ENCODE measurements at places on chromosomes 7 and 10.

GRCh38 chr7:134420424-134421125, 38.3 kb downstream of the AKR1B1 start:
- no peak for DNase-seq

DNA sequence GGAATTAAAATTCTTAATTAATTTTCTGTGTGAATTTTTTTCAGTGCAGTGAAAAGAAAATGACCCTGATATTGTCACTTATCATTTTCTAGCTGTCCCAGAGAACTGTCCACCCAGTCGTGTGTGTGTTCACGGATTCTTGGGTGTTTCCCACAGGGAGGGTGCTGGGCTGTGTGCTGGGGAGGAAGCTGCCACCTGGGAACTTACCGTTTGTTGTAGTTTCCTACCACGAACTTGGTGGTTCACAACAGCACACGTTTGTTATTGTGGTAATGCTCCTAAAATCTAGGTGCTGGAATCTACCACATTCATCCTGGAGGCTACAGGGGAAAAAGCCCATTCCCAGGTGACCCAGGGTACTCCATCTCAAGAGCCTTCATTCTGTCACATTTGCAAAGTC, 276.1 kb downstream of the GLRX3 start:
- no peak for DNase-seq

- DNase-seq = no peak
Measured at GRCh38 chr7:80412842-80413241, 99.0 kb downstream of the GNAT3 start.

DNA sequence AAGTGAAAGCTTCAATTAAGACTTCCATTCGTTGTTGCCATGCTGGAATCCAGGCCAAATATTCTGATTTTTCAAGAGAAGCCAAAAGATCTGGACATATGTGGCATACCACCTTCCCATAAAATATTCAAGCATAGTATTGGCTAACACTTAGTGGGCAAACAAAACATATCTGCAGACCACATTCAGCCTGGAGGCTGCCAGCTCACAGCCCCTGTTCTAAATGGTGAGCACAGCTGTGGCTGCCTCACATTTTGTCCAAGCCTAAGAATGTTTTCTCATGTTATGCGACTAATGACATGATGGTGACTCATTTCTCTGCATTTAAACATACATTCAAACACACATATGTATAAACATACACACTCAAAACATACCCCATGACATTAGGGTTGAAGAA, 10.6 kb upstream of the CALU start:
- DNase-seq = no peak

GRCh38 chr10:107814865-107815487, 650.5 kb upstream of the SORCS1 start:
- no peak for DNase-seq

DNA sequence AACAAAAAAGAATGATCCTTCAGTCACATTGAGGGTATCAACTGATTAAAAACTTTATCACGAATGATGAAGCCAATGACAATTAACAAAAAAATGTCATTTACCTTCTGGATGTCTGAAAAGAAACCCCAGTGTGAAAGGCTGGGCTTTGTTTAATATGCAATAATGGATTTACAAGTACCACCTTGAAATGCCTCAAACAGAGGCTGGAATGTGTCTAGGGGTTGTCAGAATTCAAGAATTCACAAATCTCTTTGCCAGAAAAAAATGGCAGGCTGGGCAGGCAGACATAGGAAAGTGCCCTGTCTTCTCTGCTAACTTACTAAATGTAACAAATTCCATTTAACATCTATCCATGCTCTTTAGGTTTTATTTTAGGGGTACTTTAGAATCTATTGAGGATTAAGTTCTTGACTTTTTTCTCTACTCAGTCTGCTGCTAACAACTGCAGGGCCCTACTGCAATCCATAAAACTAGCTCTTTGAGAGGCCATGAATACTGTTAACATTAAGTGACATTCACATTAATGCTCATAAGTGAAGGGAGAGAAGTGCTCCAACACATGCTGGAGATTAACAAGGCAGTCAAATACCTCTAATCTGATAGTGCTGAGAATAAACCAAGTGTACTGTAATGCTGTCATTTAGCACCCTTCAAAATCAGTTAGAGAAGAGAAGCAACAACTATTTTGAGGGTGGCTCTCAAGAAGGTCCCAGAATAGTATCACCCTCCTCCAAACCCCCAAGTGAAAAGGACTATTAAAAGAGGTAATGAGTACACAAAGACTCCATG, 43.1 kb upstream of the KCNIP2 start:
- DNase-seq = no peak

DNA sequence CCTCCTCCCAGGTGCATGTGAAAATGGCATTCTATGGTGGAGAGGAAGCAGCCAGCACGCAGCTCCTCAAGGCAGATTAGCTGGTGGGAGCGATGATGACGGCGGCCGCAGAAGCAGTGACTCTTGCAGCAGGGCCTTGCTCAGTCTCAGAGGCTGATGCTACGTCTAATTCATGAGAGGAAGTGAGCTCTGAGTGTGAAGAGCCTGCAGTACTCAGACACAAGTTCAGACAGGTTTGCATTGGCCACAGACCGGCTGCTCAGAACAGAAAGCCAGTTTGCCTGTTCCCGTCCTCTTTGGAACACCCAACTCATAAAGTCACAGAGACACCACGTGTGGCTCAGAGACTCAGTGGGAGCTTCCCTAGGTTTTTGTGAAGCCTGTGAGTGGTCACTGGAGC, 136.5 kb downstream of the ADARB2 start:
- no peak for DNase-seq

GRCh38 chr10:112631501-112632400, 184.7 kb downstream of the VTI1A start:
- no peak for DNase-seq

DNA sequence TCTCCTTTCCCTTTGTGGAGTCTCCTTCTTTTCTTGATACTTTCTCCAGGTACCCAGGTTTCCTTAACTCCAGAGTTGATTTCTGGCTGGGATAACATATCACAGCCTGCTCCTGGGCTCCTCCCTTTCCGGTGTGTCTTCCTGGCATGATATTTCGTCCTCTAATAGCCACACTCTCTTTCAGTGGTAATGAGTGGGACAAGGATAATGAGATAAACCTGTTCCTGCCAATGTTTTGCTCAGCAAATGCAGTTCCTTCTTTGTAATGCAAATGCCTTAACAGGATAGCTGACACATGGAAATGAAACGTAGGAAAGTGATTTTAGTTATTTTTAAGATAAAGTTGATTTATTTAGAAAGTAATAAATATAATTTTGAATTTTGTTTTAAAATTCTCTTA, 168.6 kb downstream of the NRP1 start:
- DNase-seq = no peak

DNA sequence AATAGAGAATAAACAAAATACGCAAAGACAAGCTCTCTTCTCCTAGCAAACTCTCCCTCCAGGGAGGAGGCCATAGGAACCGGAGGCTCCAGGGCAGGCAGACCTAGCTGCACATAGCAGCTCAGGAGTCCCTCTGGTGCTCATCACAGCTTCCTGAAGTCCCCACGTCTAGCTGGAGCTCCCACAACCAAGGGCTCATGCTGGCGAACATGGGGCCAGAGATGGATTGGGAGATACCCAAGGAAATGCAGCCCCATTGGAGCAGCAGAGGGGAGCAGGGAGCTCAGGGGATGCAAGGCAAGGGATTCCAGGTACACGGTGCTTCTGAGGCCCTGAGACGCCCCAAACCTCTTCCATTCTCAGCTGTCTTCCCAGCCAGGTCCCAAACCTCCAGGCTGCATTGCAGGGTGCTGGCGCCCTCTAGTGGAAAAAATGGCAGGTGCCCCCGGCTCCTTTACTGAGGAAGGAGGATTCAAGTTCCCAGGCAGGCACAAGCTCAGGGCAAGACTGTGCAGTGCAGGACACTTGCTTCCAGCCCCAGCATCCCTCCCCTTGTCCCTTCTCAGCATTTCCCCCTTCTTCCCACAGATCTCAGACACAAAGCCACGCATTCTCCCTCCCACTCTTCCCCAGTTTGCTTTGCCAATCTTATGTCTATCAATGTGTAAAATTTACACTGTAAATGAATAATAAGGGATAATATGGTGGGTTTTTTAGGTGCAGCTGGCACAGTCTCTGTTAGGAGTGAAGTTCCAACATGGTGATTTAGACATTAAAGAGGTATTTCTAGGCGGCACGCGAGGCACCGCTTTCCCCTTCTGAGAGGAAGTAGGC, 46.2 kb downstream of the GPAM start:
- peak; percentile 32 for DNase-seq

DNA sequence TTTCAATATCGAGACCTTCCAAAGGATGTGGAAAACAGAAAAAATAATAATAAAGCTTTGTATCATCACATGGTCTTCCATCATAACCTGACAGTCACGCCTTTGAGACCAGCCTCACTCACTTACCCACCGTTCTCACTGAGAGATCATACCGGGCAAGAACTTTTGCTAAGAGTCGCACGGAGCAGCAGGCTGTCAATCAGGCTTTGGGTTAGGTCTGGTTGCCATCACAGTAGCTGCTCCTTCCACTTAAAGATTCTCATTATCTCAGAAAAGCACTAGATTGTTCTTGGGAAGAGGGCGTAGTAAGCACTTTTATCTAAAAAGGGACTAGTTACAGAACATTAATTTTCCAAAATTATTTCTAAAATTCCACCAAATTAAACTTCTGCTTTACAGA, 2.0 kb downstream of the RELN start:
- DNase-seq = no peak

DNA sequence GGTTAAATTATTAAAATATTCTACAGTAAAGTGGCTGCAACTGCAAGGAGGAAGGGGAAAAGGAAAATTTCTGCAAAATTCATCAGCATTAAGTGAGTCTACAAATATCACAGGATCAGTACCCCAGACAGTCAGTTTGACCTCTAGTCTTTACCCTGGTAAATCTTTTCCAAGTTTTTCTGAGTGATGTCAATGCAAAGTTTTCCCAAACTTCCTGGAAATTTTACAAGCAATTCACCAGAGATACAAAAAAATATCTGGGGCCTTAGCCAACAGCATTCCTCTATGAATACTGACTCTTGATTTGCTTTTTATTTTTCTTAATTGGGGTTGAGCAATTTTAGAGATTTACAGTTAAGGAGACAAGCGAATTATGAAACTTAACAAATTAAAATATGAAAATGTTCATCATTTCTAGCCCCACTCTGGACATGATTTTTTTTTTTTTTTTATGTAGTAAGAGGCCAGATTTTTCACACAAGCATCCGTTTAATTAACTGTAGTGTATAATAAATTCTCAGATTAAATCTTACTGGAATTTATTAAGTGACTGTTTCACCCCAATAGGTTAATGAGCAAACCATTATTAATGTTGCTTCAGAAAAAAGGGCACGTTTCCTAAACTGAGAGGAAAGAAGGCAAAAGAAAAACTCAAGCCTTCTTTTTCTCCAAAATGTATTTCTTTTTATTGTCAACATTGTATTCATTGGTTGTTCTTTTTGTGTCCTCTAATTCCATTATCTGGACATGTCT, 539.5 kb upstream of the FZD8 start:
- DNase-seq = no peak

- DNase-seq = no peak
Measured at GRCh38 chr7:155807065-155807671, 5.1 kb downstream of the SHH start.

- DNase-seq = peak; percentile 58
Measured at GRCh38 chr7:74449809-74450397, 3.8 kb upstream of the GTF2IRD1 start.

DNA sequence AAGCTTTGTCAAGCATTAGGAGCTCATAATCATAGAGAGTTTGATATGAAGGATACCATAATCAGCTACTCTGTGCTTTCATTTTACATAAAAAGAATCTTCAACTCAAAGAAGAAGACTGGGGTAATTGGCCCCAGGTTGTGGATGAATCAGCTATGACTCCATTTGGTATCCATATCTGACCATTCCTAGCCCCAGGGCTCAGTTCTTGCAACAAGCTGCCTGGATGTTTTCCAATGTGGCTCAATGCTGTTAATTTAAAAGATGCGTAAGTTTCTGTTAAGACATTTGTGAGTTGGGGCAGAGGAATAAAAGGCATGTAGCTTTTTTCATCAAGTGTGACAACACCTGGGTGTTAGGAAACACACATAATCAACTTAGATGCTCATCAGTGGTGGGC, 951.1 kb downstream of the NRG3 start:
- no peak for DNase-seq

GRCh38 chr7:2723138-2723850, 35.3 kb downstream of the AMZ1 start:
- no peak for DNase-seq

Data from stimulated activated CD8-positive, alpha-beta memory T cell treated with anti-CD3 and anti-CD28 coated beads, Interleukin-4, amount 100 ng/mL, for 1 hour (primary cell).